Cerebellar nuclear complex (tissue), 1 donor: ENCODE measurements at places on chromosomes 5 and 9.

GRCh38 chr5:124210111-124210910, 536.1 kb downstream of the ZNF608 start:
- DNase-seq: no peak

DNA sequence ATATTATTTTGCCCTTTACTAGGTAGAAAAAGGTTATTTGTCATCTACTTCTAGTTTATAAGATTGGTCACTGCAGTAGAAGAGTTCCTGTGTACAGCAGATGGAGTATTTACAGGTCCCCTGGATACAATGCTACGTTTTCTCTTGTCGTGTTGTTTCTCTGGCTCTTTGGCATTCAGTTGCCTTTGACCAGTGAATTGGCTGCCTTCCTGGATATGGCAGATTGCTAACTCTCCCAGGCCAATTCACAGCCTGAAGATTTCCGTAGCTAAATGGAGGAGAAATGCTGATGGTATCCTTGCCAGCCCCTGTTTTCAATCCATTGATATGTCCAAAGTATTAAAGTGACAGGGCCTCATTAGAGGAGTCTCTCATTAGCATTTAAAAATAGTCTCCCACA, 32.5 kb upstream of the GNAQ start:
- DNase-seq: peak; percentile 90

DNA sequence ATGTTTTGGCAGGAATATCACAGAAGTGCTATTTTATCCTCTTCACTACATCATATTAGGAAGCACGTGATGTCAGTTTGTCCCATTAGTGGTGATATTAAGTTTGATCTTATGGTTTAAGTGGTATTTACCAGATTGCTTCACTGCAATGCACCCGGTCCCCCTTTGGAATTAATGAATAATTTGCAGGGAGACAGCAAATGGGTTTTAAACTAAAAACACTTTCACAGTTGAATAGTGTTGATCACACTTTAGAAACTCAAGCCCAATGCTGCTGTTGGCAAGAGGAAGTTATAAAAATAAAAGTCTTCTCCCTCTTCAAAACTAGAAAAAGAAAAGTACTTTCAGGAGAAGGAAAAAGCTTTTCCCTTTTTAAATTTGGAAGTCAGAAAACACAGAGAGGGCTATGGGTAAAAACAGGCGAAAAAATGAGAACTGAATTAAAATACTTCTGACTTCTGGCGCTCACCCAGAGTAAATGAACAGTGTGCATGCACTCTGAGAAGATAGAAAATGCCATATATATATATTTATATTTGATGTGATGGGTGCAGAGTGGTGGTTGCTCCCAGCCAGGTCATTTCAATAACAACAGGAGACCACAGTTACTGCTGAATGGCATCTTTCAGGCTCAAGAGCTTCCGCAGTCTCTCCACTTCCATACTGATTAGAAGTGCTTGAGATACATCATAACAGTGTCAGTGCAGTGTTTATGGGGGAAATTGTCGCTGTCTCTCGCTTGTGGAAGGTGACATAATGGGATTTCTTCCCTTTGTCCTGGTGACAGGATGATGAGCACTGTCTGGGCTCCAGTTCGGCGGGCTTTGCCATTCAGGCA, 278.0 kb downstream of the ZSWIM6 start:
- no peak for DNase-seq

DNA sequence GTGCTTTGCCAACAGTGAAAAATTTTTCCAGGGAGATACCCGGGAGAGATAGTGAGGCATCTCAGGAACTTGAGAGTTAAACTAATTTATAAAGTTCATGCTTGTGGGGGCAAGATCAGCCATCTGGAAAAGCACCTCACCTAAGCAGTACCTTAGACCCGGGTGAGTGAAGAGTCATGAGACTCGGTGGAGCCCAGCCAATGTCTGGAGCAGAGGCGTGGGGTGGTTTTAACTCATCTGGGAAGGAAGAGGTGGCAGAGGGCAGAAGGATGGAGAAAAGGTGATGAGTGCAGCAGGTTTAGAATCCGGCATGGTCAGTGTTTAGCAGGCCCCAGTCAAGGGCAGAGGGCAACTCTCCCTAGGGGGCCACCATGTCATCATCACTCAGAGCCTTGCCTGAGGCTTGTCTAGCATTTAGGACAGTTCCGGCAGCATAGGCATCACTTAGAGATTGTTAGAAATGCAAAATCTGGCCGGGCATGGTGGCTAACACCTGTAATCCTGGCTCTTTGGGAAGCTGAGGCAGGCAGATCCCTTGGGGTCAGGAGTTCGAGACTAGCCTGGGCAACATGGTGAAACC, 4.3 kb upstream of the RNF183 start:
- no peak for DNase-seq

DNA sequence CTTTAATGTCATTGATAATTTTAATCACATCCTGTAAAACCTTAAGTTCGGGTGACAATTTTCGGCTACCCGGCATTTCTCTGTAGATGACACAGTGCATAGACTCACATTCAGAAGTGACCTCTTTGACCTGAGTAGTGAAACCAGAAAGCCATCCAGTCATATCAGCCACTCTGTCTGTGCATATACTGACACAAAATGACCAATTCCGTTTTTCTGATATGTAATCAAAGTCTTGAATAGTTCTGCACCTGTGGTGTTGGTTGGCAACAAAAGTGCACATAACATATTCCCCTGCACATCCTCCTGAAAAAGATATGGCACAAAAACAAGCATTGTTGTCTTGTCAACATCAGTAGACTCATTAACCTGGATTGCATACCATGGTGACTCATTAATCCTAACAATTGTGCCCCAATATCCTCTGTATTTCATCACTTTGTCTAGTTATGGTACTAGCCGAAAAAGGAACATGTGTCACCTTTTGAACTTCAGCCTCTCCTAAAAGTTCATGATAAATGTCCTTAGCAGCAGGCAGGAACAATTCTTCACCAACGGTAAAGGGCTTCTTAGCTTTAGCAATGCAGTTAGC, 4.6 kb upstream of the HNRNPA0 start:
- no peak for DNase-seq

GRCh38 chr9:75685062-75685461, 205.4 kb upstream of the PCSK5 start:
- DNase-seq: no peak
